Large intestine (tissue), 12 donors: ENCODE measurements at places on chromosomes 13 and 19. TPM values are rescaled to one million over a fixed set of nuclear protein-coding genes. Genes with fewer than 3 reads are reported as not detected.
A peak's percentile ranks its signal among the peaks of the same experiment; 100 is the strongest.

DNA sequence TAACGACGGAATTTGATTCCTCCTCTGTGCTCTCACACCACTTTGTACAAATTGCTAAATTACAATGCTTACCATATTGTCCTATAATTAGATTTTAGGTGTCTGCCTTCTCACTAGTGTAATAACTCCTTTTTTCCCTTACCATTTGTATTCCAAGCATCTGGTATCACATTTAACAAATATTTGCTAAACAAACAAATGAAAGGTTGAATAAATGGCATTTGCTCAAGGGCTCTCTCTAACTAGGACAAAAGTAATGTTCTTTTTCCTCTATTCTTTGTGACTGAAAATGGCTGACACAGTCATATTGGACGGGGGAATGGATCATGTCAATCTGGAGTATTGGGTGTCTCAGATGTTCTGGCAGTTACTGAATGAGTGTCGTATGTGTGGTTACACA lies 99.7 kb downstream of the ENOX1 start:
- H3K4me1 ChIP-seq = no peaks in the 10 kb centered on the region
- no peaks in the 10 kb centered on the region for H3K27me3 ChIP-seq
- no peak overlapping the region for H3K27ac ChIP-seq
- H3K4me3 ChIP-seq = no peak overlapping the region

GRCh38 chr13:98368019-98368418 lies 190.9 kb upstream of the RNF113B start:
- peaks cover 3% of the 10 kb centered on the region for H3K4me1 ChIP-seq
- no peak overlapping the region for H3K4me3 ChIP-seq
- DNase-seq = no peak

GRCh38 chr19:14450168-14450874 lies 17.2 kb downstream of the PKN1 start:
- H3K36me3 ChIP-seq = peaks cover 64% of the 10 kb centered on the region
- no peak overlapping the region for H3K27ac ChIP-seq
- no peak for DNase-seq
- no peak overlapping the region for H3K4me3 ChIP-seq
- no peaks in the 10 kb centered on the region for H3K4me1 ChIP-seq

DNA sequence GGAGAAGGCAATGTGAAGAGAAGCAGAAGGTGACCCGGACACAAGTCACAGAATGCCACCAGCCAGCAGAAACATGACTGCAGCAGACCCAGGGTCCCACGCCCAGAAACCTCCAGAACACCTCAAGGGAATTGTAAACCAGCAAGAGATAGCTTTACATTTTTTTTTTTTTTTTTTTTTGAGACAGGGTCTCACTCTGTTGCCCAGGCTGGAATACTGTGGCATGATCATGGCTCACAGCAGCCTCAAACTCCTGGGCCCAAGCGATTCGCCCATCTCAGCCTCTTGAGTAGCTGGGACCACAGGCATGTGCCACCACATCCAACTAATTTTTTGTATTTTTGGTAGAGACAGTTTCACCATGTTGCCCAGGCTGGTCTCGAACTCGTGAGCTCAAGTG lies 10.5 kb upstream of the CEACAM20 start:
- no peaks in the 10 kb centered on the region for H3K27me3 ChIP-seq
- H3K27ac ChIP-seq = no peak overlapping the region
- H3K4me1 ChIP-seq = no peaks in the 10 kb centered on the region
- H3K36me3 ChIP-seq = no peaks in the 10 kb centered on the region

DNA sequence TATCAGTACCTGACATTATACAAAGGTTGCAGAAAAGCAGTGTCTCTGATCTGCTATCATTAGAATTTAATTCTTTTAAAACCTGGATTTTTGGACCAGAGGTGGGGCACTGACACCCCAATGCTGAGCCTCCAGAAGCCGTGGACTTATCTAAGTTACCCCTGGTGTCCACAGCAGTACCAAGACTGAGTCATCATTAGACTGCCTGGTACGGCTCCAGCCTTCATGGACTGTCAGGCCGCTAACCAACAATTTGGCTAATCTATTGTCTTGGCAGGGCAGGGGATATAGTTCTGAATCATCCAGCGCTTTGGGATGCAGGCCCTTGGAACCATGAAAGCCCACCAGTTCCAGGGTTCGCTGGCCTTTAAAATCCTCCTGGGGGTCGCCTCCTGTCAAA lies 78.3 kb downstream of the TSHZ3 start:
- no peak for DNase-seq
- no peak overlapping the region for H3K27ac ChIP-seq
- no peaks in the 10 kb centered on the region for H3K27me3 ChIP-seq
- H3K4me1 ChIP-seq = no peaks in the 10 kb centered on the region

GRCh38 chr13:43293986-43294385 lies 270.6 kb downstream of the DNAJC15 start:
- no peak for DNase-seq
- no peaks in the 10 kb centered on the region for H3K36me3 ChIP-seq
- H3K27ac ChIP-seq = no peak overlapping the region
- no peak overlapping the region for H3K4me3 ChIP-seq

- no peaks in the 10 kb centered on the region for H3K27me3 ChIP-seq
- H3K4me3 ChIP-seq = no peak overlapping the region
- no peaks in the 10 kb centered on the region for H3K4me1 ChIP-seq
- no peak for DNase-seq
- H3K36me3 ChIP-seq = no peaks in the 10 kb centered on the region
These were observed 65.6 kb downstream of the UFM1 start for GRCh38 chr13:38415233-38415632.

DNA sequence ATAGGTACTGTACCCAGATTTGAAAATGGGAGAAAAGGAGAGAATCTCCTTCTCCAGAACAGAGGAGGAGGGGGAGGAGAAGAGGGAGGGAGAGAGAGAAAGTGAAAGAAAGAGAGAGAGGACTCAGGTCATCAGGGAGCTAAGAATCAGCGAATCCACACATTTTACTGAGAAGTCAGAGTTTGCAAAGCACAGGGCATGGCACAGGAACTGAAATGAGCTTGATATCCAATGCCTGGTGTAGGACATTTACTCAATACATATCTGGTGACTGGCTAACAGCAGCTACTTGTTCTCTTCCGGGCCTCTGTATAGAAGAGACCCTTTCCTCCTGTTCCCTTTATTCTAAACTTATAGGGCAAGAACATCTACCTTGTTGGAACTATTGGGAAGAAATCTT lies 375.1 kb downstream of the KLF5 start:
- no peak overlapping the region for H3K27ac ChIP-seq
- H3K27me3 ChIP-seq = no peaks in the 10 kb centered on the region
- no peak for DNase-seq
- peaks cover 4% of the 10 kb centered on the region for H3K4me1 ChIP-seq

DNA sequence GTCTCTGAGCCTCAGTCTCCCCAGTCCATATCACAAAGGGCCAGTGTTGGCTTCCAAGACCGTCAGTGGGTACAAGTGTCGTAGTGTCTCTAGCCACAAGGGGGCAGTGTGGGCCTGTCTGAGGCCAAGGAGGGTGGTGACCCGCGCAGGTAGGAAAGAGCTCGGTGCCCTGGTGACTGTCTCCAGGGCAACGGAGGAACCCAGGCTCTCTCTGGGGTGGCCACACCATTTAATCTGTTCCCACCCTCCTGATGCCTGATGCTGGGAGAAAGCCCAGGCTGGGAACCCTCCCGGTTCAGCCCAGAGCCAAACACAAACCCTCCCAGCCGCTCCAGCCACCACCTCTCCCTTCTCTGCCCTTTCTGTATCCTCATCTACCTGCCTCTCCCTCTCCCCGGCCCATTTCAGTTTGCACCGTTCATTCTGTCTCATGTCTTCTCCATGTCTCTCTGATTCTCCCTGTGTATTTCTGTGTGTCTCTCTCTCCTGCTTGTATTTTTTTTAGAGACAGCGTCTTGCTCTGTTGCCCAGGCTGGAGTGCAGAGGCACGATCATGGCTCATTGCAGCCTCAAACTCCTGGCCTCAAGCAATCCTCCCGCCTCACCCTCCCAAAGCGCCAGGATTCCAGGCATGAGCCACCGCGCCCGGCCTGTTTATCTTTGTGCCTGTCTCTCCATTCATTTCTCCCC lies 17.5 kb upstream of the MEIS3 start:
- DNase-seq = peak; percentile 73
- no peaks in the 10 kb centered on the region for H3K4me1 ChIP-seq
- peaks cover 22% of the 10 kb centered on the region for H3K27me3 ChIP-seq

DNA sequence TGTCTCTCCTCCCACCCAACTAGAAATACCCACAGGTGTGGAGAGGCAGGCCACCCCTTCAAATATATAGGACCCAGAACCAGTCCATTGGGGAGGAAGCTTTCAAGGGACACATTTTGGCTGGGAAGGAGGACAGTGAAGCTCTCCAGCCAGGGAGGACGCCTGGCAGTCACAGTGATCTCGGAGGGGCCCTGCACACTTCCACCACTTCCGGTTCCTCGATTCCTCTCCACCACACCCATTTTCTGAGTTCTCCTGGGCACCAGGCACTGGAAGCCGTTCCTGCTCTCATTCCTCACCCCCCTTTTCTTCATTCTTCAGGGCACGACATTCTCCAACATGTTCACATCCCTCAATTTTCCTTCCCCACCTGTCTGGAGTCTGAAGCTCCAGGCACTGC lies 30.4 kb upstream of the CEACAM21 start:
- peaks cover 5% of the 10 kb centered on the region for H3K27me3 ChIP-seq
- H3K27ac ChIP-seq = no peak overlapping the region
- H3K4me1 ChIP-seq = peaks cover 3% of the 10 kb centered on the region
- no peaks in the 10 kb centered on the region for H3K36me3 ChIP-seq

- H3K36me3 ChIP-seq = no peaks in the 10 kb centered on the region
- no peaks in the 10 kb centered on the region for H3K27me3 ChIP-seq
- H3K4me1 ChIP-seq = peaks cover 16% of the 10 kb centered on the region
- H3K4me3 ChIP-seq = peak within 1 kb of the TSS; percentile 62
- DNase-seq = peak; percentile 89
These were observed at the start of gene ZNF415 for GRCh38 chr19:53132141-53132991. ZNF415 (minus strand) TSS chr19:53132910; CDS start chr19:53122676, 10,234 bp downstream.

DNA sequence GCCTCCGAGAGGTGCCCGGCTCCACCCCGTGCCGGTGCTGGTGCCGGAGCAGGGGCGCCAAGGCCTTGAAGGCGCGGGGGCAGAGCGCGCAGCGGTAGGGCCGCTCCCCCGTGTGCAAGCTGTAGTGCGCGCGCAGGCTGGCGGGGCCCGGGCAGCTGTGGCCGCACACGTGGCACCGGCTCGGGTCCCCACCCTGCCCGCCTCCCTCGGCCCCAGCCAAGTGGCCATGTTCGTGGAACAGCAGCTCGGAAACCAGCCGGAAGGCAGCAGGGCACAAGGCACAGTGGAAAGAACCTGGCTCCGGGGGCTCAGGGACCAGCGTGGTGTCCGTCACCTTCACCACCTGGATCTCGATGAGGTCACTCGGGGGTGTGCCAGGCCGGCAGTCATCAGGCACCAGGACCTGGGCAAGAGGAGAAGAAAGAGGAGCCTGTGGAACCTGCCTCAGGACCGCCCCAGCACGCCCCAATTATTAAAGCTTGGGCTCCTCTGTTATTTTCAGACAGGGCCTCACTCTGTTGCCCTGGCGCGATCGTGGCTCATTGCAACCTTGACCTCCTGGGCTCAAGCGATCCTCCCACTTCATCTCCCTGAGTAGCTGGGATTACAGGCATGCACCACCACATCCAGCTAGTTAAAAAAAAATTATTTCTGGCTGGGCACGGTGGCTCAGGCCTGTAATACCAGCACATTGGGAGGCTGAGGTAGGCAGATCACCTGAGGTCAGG lies 2.0 kb downstream of the ZNF784 start:
- DNase-seq = no peak
- H3K36me3 ChIP-seq = peaks cover 21% of the 10 kb centered on the region
- peaks cover 14% of the 10 kb centered on the region for H3K4me1 ChIP-seq
- no peak overlapping the region for H3K27ac ChIP-seq

- no peaks in the 10 kb centered on the region for H3K27me3 ChIP-seq
- no peaks in the 10 kb centered on the region for H3K4me1 ChIP-seq
- no peak overlapping the region for H3K27ac ChIP-seq
- no peak for DNase-seq
- H3K36me3 ChIP-seq = no peaks in the 10 kb centered on the region
These were observed 42.5 kb downstream of the EDNRB start for GRCh38 chr13:77876176-77876575.

DNA sequence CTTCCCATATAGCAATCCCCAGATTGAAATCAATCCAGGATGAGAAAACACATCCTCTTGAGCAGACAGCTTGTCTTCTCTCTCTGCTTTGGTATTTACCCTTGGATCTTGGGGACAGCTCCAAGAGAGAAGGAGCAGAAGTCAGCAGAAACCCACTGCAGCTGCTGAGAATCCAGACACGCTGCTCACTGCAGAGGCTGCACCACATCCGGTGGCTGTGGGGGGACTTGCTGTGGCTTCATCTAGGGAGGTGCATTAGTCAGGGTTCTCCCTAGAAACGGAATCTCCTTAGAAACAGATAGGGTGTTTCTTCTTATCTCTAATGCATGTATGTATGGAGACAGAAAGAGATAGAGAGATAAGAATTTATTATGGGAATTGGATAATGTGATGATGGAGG lies 2.7 kb downstream of the CYP4F12 start:
- H3K27ac ChIP-seq = peak overlapping the region; percentile 25
- no peak overlapping the region for H3K4me3 ChIP-seq
- H3K36me3 ChIP-seq = peaks cover 3% of the 10 kb centered on the region
- H3K4me1 ChIP-seq = peaks cover 36% of the 10 kb centered on the region

- no peaks in the 10 kb centered on the region for H3K36me3 ChIP-seq
- H3K4me1 ChIP-seq = peaks cover 4% of the 10 kb centered on the region
- DNase-seq = no peak
- peaks cover 22% of the 10 kb centered on the region for H3K27me3 ChIP-seq
These were observed 943 bp downstream of the SLAIN1 start for GRCh38 chr13:77698201-77699058.

- H3K27ac ChIP-seq = no peak overlapping the region
- H3K27me3 ChIP-seq = no peaks in the 10 kb centered on the region
- no peaks in the 10 kb centered on the region for H3K36me3 ChIP-seq
These were observed 12.9 kb downstream of the TBC1D4 start for GRCh38 chr13:75469047-75469446.

GRCh38 chr19:14381689-14382474 lies 638 bp downstream of the ADGRE5 start:
- peak; percentile 85 for DNase-seq
- peak overlapping the region; percentile 79 for H3K4me3 ChIP-seq
- no peaks in the 10 kb centered on the region for H3K36me3 ChIP-seq
- H3K27ac ChIP-seq = peak overlapping the region; percentile 95
- H3K4me1 ChIP-seq = peaks cover 16% of the 10 kb centered on the region
- no peaks in the 10 kb centered on the region for H3K27me3 ChIP-seq

DNA sequence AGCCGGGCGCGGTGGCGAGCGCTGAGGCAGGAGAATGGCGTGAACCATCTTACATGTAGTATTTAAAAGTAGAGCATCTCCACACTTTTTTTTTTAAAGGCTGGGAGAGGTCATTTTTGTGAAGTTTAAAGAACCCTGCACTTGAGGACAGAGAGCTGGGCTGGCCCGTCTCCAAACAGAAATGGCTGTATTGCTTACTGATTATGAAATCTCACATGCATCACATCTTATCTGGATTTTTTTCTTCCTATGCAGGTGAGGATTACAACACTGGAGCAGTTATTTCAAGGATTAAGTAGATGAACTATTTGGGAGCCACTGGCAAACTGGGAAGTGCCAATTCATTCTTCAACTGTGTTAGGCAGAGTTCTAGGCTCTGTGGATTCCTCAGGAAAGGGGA lies 59.5 kb downstream of the TEX26 start:
- no peak overlapping the region for H3K27ac ChIP-seq
- H3K4me3 ChIP-seq = no peak overlapping the region
- DNase-seq = no peak
- no peaks in the 10 kb centered on the region for H3K4me1 ChIP-seq
- H3K27me3 ChIP-seq = no peaks in the 10 kb centered on the region

Gene MIR17HG
- 8.9 TPM for polyA plus RNA-seq

Gene ZNF45
- polyA plus RNA-seq = 17.7 TPM

Gene HPN
- 309 TPM for polyA plus RNA-seq

Gene CLDN10
- 0.49 TPM for polyA plus RNA-seq

Gene DNAAF3
- polyA plus RNA-seq = 0.99 TPM

Gene CACNG7
- 1.4 TPM for polyA plus RNA-seq

Gene ZNF878
- 0.57 TPM for polyA plus RNA-seq

Gene MBD3L5
- polyA plus RNA-seq = not detected
